ENCODE measurements at places on chromosomes 13 and 19. TPM values are rescaled to one million over a fixed set of nuclear protein-coding genes. Genes with fewer than 3 reads are reported as not detected.

Gene C19orf33
- 5.5 TPM for polyA plus RNA-seq

DNA sequence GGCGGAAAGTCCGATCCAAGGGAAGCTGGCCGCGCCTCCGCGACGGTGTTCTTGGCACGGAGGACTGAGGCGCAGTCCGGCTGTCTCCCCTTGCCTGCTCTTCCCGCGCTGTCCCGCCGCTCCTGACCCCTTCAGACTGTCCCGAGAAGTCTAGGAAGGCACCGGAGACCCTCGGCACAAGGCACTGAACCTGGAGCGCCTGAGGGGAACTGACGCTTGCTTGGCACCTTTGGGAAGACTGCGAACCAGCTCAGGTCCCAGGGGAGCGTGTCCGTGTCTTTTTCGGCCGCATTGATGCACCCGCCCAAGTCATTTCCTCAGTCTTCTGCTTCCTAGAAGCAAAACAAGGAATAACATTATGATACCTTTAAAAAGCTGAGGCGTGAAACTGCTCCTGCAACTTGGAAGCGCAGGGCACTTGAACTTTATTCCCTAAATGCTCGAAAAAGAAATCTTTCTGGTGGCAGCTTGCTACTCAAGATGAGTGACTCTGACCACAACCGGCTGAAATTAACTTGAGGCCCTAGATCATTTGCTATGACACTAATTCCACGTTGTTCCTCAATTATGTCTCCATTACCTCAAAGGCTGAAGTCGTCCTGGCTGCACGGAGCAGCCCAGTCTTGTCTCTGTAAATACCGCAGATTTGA, 735 bp upstream of the FLT1 start:
- no peak for DNase-seq

Gene ECSIT
- 31.0 TPM for polyA plus RNA-seq

Gene FREM2
- 52.7 TPM for polyA plus RNA-seq

Gene NRTN
- 2.6 TPM for polyA plus RNA-seq

Gene POU4F1
- polyA plus RNA-seq, result 0.03 TPM

DNA sequence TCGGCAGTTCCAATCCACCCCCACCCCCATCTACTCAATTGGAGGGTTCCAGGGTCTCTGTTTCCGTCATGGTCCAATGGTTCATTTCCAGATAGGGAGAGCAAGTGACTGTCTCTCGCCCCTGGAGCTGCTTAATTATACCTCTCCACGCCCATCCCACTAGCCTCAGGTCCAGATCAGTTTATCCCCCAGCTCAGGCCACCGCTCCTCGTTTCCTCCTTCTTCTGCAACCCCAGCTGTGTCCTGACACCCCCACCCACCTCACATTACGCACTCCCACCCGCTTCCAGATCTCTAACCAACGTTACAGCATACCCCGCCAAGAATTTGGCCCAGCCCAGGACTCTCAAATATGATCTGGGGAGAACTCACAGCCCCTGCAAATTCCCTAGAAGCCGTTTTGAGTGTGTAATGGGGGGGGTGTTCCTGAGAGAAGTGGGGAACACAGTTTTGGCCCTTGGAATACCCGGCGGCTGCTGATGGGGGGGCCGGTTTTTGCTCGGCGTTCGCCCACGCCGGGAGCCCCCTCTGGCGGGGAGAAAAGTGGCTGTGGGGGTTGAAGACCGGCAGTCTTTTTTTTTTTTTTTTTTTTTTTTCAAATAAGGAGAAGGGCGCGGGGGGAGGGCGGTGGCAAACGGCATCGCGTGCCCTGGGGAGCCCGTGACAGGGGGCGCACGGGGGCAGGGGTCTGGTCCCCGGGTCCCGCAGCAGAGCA, 1.7 kb upstream of the PDE4A start:
- no peak for DNase-seq

Gene PTPRH
- 0.07 TPM for polyA plus RNA-seq

- no peak for DNase-seq
Observed at GRCh38 chr19:19477705-19478383, 37.5 kb downstream of the TSSK6 start.

GRCh38 chr19:543910-544608, at the start of gene GZMM:
Gene GZMM, plus strand, starts transcription at chr19:544053. Its CDS starts 19 bp downstream, at chr19:544072.
- no peak for DNase-seq

- peak; percentile 91 for DNase-seq
Observed at GRCh38 chr13:45119991-45120864, at the start of gene GTF2F2. Gene GTF2F2, plus strand, starts transcription at chr13:45120510. Its CDS starts 146 bp downstream, at chr13:45120656.

Gene OPA3
- 11.2 TPM for polyA plus RNA-seq

GRCh38 chr13:95056266-95056665, 245.0 kb downstream of the ABCC4 start:
- no peak for DNase-seq

Gene SIGLECL1
- not detected for polyA plus RNA-seq

DNA sequence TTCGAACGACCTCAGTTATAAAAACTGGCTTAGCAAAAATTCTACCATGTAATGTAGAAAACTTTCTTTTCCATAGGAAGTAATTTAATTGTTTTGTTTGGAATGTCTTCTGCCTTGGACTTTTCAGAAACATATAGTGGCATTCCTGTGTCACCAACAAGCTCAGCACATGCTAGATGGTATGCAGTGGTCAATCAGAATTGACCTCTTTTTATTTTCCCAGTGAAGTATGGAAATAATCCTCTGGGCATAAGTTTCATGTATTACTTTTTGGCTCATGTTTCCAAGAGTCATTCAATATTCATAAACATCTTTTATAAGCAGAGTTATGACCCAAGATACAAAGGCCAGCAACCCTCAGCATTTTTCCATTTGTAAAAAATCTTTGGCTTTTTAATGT, 33.6 kb downstream of the NALCN start:
- DNase-seq, result no peak

DNA sequence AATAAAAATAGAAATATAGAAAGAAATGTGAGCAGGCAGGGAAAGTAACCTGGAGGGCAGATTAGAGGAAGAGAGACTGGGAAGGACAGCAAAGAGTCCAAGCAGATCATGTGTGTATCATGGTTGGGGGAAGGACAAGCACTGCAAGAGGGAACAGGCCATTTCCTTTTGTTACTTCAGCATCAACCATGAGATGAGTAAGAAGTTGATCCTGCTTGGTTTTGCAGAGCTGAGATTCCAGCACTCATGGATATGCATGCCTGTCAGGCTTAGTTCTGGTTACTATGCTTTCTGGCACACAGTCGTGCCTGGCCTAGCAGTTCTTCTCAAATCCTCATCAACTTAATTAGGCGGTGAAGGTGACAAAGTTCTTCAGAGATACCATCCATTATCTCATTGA, 18.1 kb downstream of the NALCN start:
- DNase-seq, result no peak

GRCh38 chr13:69324090-69324886, 783.3 kb upstream of the ATXN8OS start:
- peak; percentile 7 for DNase-seq

DNA sequence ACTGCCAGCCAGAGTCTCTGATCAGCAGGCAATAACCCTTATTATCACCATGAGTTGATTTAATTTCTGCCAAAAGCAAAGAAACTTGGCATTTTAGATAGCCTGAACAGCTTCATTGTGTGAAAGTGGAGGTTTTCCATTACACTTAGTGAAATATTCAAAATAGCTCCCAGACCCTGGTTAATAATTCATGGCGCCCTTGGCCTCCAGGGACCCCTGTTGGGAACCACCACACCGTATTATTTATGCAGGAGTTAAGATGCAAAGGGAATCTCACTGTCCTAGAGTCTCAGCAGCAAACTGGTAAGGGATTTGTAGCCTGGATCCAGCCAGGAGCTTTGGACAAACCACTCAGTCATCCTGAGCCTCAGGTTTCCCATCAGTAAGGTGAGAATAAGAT, 110.0 kb upstream of the PABPC3 start:
- DNase-seq, result no peak

DNA sequence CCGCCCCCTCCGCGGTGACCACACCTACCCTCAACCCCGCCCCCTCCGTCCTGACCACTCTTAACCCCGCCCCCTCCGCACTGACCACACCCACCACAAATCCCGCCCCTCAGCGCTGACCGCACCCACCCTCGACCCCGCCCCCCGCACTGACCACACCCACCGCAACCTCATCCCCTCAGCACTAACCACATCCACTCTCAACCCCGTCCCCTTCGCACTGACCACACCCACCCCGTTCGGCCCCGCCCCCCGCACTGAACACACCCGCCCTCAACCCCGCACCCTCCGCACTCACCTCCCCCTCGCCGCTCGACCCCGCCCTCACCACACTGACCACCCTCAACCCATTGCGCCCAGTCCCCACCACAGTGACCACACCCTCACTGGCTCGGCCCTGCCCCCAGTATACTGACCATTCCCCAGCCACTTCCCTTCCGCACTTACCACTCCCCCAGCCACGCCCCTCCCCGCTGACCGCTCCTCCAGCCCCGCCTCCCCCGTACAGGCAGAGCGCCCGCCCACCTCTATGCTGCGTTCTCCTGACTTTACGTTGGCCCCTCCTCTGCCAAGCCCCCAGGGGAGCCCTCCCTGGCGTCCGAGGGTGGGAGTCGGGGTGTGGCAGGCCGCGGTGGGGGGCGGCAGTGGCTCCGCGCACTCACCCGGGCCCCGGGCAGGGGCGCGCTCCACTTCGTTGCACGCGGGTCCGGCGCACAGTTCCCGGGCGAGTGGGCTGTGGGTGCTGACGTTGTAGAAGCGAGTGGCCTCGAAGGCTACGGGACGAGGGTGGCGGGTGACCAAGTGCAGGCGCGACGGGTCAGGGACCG, 8.4 kb downstream of the F2RL3 start:
- DNase-seq, result peak; percentile 91

Gene NANOS3
- polyA plus RNA-seq, result 1.2 TPM

Gene ITGBL1
- 0.90 TPM for polyA plus RNA-seq

Gene NMRK2
- polyA plus RNA-seq, result not detected

- DNase-seq, result no peak
Observed at GRCh38 chr13:26992951-26993719, 178.5 kb downstream of the USP12 start.

- DNase-seq, result peak; percentile 20
Observed at GRCh38 chr19:47609906-47610894, 1.3 kb downstream of the BICRA start.

Gene LMTK3
- 2.0 TPM for polyA plus RNA-seq

Gene UBXN6
- 90.3 TPM for polyA plus RNA-seq

Gene TNFSF9
- polyA plus RNA-seq, result 0.20 TPM

GRCh38 chr13:97226013-97226412, 3.9 kb downstream of the MBNL2 start:
- no peak for DNase-seq

Gene SHISA2
- 64.5 TPM for polyA plus RNA-seq

DNA sequence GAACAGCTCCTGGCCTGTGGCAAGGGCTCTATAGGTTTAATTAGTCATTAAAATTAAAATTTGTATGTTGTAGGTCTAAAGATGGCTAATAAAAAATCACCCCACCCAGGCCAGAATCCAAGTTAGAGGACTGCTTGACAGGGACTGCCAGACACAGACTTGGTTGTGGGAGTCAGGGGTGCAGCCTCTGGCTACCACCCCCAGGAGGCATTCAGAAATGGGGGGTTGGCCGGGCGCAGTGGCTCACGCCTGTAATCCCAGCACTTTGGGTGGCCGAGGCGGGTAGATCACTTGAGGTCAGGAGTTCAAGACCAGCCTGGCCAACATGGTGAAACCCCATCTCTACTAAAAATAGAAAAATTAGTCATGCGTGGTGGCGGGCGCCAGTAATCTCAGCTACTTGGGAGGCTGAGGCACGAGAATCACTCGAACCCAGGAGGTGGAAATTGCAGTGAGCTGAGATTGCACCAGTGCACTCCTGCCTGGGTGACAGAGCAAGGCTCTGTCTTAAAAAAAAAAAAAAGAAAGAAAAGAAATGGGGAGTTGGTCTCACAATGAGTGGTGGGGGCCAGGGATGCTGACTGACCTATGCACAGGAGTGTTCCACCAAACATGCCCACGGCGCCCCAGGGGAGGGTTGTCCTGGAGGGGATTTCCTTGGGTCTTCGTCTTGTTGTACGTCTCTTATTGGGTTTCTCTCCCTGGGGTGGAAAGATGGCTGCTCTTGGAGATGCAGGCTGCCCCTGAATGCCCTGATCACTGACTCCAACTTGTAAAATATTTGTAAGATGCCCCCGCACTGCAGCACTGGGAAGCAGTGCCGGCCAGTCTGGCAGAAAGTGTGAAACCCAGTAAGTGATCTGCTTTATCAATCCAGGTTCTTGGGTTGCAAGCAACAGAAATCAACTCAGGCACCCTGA, 68.8 kb downstream of the SIPA1L3 start:
- DNase-seq, result no peak

Gene DIRAS1
- polyA plus RNA-seq, result 3.6 TPM

GRCh38 chr13:105598529-105598928, 936.9 kb downstream of the EFNB2 start:
- no peak for DNase-seq

- DNase-seq, result no peak
Observed at GRCh38 chr19:1271528-1272422, 2.6 kb downstream of the CIRBP start.

Gene NLRP4
- polyA plus RNA-seq, result not detected

DNA sequence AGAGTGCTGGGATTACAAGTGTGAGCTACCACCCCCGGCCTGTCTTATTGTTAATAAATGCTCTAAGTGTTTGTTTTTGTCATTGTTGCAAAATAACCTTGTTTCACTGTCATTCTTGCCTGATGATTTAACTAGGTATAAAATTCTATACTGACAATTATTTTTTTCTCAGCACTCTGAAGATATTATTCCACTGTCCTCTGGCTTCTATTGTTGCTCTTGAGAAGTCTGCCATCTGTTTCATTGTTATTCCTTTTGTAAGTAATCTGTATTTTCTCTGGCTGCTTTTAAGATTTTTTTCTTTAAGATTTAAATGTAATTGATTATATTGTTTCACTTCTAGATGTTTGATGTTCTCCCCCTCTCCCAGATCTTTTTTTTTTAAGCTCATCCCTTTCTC, 17.6 kb downstream of the ZNF420 start:
- no peak for DNase-seq

DNA sequence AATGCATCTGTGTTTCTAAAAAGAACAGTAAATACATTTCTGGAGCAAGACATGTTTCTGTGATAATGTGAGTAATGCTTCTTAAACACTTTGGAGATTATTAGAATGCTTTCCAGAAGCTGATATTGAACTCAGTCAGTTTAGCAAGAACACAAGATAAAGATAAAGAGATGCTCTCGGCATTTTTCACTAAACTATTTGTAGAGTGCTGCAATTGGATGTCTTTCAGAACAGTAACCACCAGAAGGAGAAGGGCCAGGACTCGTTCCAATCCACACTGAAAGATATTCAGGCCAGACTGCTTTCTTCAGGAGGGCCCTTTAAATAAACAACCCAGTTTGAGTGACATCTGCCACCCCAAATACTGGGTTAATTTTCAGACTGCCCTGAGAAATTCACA, 456.0 kb downstream of the TBC1D4 start:
- DNase-seq, result no peak

- no peak for DNase-seq
Observed at GRCh38 chr13:107003911-107004310, 436.0 kb upstream of the ARGLU1 start.

Gene SLC1A6
- 0.48 TPM for polyA plus RNA-seq

Data from left kidney (tissue), 8 donors.